ENCODE measurements at places on chromosomes 3 and 15. TPM values are rescaled to one million over a fixed set of nuclear protein-coding genes. Genes with fewer than 3 reads are reported as not detected.

HCN4 gene
- not detected for total RNA-seq

CILP gene
- total RNA-seq = 203 TPM

PLSCR2 gene
- total RNA-seq = 2.0 TPM

CTNNB1 gene
- 687 TPM for total RNA-seq

A4GNT gene
- not detected for total RNA-seq

DNA sequence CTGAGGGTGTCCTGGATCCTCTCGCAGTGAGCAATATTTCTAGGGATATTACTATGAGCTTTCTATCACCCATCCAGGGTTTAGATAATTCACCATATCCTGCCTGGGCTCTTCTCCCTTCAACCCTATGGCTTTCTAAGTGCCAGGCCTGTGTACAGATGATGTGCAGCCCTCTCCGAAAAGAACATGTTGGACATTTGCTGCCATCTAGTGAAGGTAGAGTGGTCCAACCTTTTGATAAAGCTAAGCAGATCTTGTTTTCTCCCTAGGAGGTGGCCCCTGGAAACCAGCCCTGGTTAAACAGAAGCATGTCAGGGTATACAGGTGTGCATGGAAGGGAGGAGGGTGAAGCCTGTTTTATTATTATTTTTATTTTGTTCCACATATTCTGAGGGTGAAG, 27.9 kb upstream of the SCN10A start:
- no peak for DNase-seq

- no peak for DNase-seq
These were observed 180.4 kb downstream of the STAC start for GRCh38 chr3:36560685-36561084.

GRCh38 chr15:42494998-42495360, 455 bp upstream of the SNAP23 start:
- no peak for DNase-seq

- no peak for DNase-seq
These were observed 4.6 kb downstream of the THPO start for GRCh38 chr3:184373422-184373821.

DNA sequence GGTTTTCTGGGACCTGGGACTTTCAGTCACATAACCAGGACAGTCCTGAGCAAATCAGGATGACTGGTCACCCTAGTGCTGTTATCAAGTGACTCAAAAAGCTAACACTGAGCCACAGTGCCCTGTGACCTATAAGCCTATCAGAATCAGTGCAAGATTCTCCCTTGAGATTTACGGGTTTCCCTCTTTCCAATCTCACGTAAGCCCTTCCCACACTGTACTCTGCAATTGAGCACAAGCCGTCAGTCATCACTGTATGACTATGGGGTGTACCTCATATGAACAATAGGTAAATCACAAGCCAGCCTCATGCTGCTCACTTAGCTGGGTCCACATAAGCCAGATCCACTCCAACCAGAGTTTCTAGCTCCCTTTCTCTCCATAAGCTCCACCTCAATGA, 21.0 kb upstream of the CLDN18 start:
- DNase-seq = no peak

DNA sequence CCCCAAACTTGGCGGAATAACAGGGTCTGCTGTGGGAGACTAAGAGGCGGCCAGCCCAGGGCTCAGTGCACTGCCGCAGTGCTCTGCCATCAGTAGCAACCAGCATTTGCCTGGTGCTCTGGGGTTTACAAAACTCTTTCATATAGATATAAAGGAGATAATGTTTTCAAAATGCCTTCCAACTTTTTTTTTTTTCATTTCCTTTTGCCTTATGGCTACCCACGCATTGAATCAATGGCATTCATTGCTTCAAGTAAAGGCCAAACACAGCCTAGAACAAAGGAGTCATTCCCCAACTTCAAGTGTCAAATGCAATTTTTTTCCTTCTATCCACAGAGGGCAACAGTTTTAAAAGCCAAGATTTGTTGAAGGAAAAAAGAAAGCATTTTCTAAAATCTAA, 11.6 kb upstream of the SLC24A5 start:
- no peak for DNase-seq

DNA sequence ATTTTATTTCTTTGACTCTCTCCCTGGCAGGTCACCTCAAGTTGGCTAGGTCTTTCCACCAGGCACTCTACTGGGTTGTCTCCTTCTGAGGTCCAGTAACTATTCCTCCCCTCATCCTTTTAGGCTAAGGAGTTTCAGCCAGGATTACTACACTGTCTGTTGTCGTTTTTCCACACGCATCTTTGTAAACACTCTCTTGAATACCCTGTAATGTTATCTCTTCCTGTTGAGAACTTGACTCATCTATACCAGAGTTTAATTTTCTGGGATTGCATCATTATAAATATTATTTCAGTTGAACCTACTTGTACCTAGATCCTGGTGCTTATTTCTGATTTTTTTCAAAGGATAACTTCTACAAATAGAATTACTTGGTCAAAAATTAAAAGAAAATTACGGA, 138.3 kb downstream of the SQOR start:
- DNase-seq = no peak

- no peak for DNase-seq
These were observed 21.8 kb upstream of the KLHL24 start for GRCh38 chr3:183613366-183614285.
